ENCODE measurements at places on chromosomes 12 and 14.

GRCh38 chr14:69600304-69600891 lies 11.0 kb upstream of the SUSD6 start:
- DNase-seq = no peak

GRCh38 chr14:82861313-82861712 lies 1327.7 kb upstream of the SEL1L start:
- no peak for DNase-seq

DNA sequence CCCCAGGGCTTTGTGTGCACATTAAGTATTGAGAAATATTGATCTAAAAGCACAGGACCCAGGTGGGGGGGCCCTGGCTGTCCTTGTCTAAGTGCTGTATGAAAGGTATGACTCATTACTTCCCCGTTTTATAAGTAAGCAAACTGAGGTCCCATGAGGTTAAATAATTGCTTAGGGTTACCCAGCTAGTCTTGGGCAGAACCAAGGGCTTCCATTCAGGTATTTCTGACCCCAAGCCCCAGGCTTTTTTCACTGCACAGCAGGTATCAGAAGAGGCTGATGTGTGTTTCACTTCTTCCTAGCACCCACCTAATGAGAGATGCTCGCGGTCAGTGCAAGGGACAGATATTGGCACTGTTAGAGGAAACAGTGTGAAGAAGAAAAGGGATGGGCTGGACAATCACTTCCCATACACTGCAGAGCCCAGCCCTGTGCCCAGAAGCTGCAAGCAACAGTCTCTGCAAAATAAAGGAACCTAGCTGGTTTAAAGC lies 4.7 kb upstream of the TC2N start:
- peak; percentile 57 for DNase-seq

GRCh38 chr14:79597566-79597965 lies 613.7 kb downstream of the DIO2 start:
- DNase-seq = no peak

GRCh38 chr14:38290601-38291188 lies 34.8 kb upstream of the CLEC14A start:
- DNase-seq = no peak

DNA sequence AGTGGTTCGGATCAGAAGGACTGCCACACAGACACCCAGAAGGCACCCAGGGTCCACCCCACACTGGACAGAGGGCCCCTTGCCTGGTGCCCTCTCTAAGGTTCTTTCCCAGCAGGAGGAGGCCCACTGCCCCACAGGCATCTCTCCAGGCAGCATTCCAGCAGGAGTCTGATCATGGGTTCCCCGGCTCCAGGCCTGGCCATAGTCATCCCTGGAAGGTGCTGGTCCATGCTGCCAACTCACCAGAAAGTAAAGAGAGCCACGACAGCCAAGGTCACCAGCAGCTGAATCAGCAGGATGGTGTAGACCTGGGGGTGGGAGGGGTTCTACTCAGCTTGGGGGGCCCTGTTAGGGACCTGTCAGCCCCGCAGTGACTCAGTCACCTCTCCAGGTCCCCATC lies 6.4 kb downstream of the FAIM2 start:
- no peak for DNase-seq

GRCh38 chr12:54463034-54463433 lies 10.4 kb downstream of the GTSF1 start:
- no peak for DNase-seq

GRCh38 chr14:32724867-32725471 lies 213.7 kb upstream of the NPAS3 start:
- no peak for DNase-seq

- DNase-seq = no peak
Measured at GRCh38 chr12:105539735-105540134, 209.2 kb downstream of the C12orf75 start.

GRCh38 chr14:100729982-100730381 lies 3.3 kb downstream of the DLK1 start:
- no peak for DNase-seq

DNA sequence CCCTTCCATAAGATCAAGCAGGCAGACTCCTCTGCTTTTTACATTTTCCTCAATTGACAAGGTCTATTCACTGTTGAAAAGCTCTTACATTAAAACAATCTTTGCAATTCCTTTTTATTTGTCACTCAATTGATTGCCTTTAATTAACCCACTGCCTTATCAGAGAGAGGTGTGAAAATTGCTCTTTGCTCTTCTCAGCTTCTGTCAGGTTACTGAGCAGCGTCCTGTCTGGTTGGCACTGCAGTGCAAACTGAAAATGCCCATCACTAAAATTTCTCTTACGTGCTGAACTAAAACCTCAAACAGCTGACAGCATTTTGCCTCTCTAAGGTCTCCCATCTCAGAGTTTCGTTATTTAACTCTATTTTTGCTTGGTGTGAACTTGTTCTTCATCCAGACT lies 504.1 kb upstream of the ATXN7L3B start:
- DNase-seq = no peak

DNA sequence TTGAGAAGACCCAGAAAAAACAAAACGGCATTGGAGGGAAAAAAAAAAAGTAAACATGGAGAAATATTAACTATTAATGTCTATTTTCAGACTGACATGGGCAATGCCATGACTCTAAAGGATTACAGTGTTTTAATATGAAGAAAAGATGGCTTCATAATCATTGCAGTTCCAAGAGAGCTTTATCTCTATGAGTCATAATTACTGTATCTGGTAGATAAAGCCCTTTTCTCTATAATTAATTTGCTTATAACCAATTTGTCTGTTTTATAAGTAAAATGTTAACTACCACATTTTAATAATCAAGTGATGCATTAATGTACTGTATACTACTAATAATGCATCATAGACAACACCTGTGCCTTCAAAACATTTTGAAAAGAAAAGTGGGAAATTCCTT lies 59.7 kb downstream of the CLIP1 start:
- DNase-seq = no peak

GRCh38 chr12:43501703-43502102 lies 50.3 kb downstream of the ADAMTS20 start:
- peak; percentile 26 for DNase-seq

GRCh38 chr14:36518031-36518585 lies 1.9 kb downstream of the NKX2-1 start:
- peak; percentile 10 for DNase-seq

DNA sequence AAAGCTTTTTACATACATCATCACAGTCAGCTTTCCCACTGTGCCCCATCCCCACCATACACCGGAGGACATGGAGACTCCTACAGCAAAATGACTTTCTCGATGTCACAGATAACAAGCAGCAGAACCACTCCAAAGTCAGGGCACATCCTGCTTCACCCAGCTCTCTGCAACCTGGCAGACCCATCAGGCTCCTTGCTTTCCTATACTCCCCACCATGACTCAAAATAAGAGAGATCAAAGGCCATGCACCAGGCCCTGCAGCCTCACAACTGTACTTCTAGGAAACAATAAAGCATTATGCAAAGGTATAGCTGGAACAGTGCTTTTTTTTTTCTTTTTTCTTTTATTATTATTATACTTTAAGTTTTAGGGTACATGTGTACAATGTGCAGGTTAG lies 187.4 kb downstream of the DPF3 start:
- no peak for DNase-seq

DNA sequence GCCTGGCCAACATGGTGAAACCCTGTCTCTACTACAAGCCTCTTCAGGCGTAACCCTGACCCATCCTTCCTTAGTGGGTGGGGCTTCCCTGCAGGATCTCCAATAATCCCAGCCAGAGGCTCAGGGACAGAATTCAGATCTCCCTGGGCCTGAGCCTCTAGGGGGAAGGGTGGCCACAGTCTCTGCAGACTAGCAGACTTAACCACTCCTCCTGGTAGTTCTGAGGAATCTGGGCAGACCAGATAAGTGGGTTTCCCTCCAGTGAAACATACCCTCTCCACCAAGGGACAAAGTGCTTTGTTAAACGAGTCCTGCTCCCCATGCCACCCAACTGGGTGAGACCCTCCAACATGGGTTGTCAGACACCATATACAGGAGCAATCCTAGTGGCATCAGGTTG lies 36.6 kb upstream of the TRIM9 start:
- DNase-seq = no peak

- peak; percentile 73 for DNase-seq
Measured at GRCh38 chr14:88667555-88668273, 104.9 kb downstream of the ZC3H14 start.

- DNase-seq = no peak
Measured at GRCh38 chr12:60977966-60978365, 1282.2 kb upstream of the USP15 start.

DNA sequence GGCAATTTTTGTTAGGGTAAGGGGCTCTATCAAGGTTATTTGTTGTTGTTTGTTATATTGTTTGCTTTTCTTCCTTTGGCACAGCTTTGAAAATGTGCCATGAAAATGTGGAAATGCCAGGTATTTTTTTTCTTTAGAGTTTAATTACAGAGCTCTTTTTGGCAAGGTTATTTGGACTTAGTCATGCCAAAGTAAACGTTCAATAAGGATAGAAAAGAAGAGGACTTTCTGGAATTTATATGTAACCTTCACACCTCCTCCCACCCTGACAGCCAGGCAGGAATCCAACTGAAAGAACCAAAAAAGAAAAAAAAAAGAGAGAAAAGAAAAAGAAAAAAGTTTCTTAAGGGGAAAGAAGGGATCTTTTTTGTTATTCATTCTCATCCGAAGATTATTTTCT lies 217.8 kb downstream of the KITLG start:
- DNase-seq = no peak

- no peak for DNase-seq
Measured at GRCh38 chr12:83121897-83122622, 435.4 kb downstream of the TMTC2 start.

DNA sequence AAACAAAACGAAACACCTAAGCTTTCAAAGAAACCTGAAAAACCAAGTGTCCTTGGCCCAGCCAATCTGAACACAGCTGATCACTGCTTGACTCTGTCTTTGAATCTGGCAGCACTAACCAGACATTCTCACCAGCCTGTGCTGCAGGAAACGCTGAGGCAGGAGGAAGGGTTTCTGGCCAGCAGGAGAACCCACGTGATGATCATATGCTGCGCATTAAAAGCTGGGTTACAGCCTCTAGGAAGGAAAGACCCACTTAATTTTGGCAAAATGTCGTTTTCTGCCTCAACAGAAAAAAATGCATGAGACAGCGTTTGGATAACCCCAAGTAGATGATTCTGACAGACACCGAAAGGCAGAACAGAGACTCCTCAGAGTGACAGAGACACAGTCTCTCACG lies 9.8 kb downstream of the APPL2 start:
- DNase-seq = peak; percentile 28

- DNase-seq = no peak
Measured at GRCh38 chr12:23810329-23810902, 139.1 kb downstream of the SOX5 start.

DNA sequence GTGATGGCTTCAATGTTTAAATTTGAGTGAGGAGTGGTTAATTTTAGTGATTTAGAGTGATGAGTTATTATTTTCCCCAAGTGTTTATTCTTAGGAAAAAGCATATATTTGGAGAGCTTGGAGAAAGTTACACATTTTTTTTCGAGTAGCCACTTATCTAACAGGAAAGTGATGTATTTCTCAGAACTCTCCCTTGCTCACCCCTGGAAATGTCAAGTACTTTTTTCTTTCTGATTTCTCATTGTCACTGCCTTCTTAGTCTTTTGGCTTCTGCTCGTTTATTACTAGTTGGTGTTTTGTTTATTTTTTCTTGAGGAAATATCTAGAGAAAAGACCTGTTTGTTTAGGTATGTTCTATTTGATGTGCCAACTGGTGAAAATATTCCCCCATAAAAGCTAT lies 58.8 kb downstream of the AEBP2 start:
- DNase-seq = no peak

- DNase-seq = no peak
Measured at GRCh38 chr12:20474016-20474415, 105.7 kb downstream of the PDE3A start.

DNA sequence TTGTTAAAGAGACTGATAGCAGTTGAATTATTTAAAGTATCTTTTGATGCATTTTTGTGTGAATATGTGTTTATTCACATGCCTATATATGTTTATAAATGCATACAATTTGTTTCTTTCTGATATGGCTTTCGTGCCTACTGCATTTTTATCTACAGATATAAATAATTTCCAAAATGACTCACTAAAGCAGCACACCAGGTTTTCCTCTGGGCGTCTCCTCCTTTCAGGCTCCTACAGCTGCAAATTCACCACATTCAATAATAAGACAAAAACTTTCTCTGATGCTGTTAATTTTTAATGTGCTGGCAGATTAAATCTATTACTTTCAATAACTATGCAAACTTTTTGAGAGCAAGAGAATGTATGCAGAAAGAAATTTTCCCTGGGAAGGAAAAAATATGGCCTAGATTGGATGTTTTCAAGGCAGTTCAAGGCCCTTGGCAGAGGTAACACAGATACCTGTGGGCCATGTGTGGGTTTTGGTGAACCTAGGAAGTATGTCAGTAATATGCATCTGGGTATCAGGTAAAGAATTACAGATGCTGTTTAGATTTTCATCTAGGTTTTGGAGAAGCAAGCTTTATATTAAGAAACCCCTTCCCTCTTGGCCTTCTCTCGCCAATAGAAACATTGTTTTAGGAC lies 381.8 kb downstream of the EGLN3 start:
- no peak for DNase-seq

DNA sequence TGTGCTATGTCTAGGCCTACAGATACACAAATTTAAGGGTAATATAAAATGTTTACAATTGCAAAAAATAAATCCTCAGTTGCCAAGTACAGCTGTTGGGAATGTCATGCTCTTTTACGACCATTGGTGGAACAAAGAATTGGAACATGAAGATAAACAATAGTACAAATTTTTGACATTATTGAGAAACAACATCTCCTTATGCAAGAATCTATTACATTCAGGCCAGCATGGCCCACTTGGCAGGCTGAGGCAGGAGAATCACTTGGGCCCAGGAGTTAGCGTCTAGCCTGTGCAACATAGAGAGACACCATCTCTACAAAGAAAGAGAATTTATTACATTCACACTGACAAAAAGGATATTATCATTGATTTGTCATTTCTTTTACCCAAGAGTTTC lies 135.9 kb upstream of the NTF3 start:
- no peak for DNase-seq

DNA sequence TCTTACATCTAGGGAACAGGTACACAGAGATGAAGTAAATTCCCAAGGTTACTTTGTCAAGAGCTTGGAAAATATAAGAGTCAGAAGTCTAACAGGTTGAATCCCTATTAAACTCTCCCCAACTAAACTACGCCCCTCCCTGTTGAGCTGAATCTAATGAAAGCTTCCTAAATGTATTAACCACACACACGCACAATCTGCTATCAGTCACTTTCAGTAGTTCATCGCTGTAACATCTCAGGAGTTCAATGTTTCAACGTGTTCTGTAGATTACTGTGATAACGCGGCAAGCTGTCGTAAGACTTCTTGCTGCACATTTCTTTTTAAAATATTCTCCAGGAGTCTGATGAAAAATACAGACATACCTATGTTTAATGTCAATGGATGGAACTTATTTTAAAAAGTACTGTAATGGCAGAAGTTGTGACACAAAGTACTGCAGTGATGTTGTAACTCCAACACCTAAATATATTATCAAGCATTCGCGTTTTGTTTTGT lies 612 bp upstream of the SLC25A3 start:
- no peak for DNase-seq

All from GM10248 (cell line).